CD4-positive, alpha-beta memory T cell (primary cell): ENCODE measurements at places on chromosomes 7 and 10. TPM values are rescaled to one million over a fixed set of nuclear protein-coding genes. Genes with fewer than 3 reads are reported as not detected.

GRCh38 chr7:136971776-136972175 is 103.3 kb downstream of the CHRM2 start:
- no peak for DNase-seq

GRCh38 chr7:104998040-104998752 is 15.8 kb upstream of the KMT2E start:
- DNase-seq: no peak

- DNase-seq: no peak
Measured at GRCh38 chr10:91613411-91614187, 19.3 kb downstream of the PPP1R3C start.

GRCh38 chr7:68725843-68726785 is 872.2 kb upstream of the AUTS2 start:
- no peak for DNase-seq

DNA sequence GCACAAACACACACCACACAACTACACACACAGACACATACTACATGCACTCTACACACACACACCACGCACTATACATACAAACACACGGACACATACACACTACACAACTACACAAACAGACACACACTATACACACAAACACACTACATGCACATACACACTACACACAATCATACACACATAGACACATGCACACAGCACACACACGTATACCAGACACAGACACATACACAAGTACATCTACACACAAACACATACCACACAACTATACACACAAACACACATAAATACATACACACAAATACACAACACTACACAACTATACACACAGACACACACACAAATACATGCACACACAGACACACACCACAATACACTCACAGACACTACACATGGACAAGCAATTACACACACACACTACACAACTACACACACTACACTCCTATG is 4.6 kb downstream of the GPR15LG start:
- no peak for DNase-seq

DNA sequence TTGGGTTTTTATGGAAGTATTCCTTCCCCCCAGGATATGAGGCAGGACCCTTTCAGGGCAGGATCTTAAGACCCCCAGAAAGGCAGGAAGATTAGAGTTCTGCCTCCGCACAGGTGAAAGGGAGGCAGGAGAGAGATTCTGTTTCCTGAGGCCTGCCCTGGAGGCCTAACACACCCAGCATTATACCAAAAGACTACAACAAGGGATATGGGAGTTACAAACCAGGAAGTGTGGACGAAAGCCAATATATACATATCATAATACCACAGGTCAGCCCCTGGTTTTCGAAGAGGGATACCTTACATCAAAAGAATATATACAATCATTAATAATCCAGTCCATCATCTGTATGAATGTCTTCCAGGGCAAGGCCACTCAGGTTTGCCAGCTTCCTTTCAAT is 14.2 kb downstream of the MINPP1 start:
- DNase-seq: no peak

- no peak for DNase-seq
Measured at GRCh38 chr10:97060441-97061084, 125.2 kb downstream of the SLIT1 start.

- DNase-seq: no peak
Measured at GRCh38 chr7:45573661-45574415, at the start of gene ADCY1. ADCY1 (plus strand) TSS chr7:45574368; CDS start chr7:45574544, 176 bp downstream.

DNA sequence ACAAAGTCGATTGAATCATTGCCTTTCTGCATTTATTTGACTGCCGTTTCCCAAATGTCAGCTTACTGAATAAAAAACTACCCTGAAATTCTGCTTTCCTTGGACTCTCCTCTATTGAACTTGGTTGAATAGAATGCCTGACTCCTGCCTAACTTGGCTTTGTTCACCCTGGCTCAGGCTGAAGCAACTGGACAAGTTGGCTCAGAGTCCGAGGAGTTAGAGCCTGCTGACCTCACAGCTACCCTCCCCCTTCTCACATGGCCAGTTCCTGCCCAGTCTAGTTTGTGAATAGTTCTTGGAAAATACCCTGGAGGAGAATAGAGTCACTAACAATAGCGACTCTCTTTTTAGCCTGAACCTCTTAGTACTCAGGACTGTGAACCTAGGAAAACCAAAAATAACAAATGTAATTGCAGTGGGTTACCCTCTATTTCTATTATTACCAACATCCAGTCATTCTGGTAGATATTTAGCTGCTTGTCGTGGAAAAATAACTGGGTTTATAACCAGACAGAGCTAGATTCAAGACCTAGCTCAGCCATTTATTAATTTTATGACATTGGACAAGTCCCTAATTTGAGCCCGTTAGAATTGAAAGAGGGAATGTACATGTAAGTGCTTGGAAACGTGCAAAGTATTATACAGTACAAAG is 17.3 kb upstream of the NRBF2 start:
- no peak for DNase-seq

GRCh38 chr7:40489844-40490602 is 355.2 kb downstream of the SUGCT start:
- DNase-seq: no peak

DNA sequence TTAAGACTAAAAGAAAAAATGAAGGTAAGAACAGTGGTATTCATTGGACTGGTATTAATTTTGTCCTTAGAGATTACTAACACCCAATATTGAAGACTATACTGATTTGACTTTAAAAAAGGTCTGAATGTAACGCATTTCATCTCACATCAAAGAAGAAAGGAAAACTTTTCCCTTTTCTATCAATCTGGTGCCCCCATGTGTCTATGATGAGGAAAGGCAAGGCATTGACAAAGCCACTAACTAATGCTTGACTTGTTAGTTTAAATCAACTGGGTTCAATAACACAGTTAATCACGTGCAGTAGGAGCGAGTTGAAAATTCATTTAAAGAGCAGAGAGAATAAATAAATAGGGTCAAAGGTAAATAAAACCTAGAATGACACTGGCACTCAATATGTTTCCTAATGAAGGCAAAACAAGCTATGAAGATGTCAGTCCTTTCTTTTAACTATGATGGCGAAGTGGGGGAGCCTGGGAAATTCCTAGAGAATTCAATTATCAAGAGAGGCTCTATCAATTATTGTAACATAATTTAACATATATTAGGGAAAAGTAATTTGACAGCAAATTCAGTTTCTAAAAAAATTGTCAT is 180.9 kb downstream of the ANK3 start:
- no peak for DNase-seq

DNA sequence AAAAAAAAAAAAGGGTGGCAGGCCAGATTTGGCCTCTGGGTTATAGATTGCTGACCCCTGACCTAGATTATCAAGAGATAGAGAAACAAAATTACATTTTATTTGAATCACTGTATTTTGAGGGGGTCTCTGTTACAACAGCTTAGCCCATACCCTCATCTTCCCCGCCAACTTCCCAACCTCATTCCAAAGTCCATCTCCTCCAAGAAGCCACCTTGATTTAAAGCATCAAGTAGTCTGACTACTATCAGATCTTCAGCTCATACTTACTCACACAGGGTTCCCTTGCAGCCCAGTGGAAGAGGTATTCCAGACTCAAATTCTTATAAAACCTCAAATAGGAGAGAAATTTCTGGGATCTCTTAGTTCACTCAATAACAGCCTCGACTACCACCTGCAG is 20.4 kb downstream of the ZC3HAV1 start:
- no peak for DNase-seq

- DNase-seq: peak; percentile 22
Measured at GRCh38 chr10:1036341-1036791, 10.7 kb upstream of the IDI2 start.

- DNase-seq: no peak
Measured at GRCh38 chr10:89302625-89303024, 779 bp downstream of the IFIT2 start.

GRCh38 chr10:32959006-32959920 is 1.2 kb upstream of the ITGB1 start:
- no peak for DNase-seq

DNA sequence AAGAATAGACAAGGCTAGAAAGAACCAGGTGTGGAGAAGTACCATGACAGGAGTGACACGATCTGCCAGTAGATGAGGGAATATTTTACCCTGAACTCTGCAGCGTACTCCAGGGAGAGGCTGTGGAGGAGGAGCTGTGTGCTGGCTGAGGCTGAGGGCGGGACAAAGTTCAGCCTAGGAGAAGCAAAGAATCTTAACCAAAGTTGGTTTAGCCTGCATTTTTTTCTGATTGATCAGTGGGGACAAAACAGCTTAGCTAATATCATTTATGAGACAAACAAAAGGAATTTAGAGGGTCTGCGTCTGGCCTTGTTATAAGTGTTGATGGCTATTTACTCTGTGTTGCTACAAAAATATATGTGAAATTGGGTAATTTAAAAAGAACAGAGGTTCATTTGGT is 5.2 kb upstream of the NPSR1 start:
- DNase-seq: no peak

DNA sequence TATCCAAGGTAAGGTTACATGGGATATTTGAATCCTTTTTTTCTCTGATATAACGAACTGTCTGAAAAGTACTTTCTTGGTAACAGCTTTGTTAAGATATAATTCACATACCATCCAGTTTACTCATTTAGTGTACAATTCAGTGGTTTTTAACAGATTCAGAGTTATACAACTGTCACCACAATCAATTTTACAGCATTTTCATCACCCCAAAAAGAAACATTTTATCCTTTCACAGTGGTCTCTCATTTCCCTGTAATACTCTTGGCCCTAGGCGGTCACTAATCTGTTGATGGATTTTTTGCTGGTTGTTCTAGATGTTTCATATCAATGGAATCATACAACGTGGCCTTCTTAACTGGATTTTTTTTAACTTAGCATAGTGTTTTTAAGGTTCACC is 91.6 kb downstream of the GLCCI1 start:
- no peak for DNase-seq

- no peak for DNase-seq
Measured at GRCh38 chr7:139181404-139181803, 49.6 kb upstream of the UBN2 start.

DNA sequence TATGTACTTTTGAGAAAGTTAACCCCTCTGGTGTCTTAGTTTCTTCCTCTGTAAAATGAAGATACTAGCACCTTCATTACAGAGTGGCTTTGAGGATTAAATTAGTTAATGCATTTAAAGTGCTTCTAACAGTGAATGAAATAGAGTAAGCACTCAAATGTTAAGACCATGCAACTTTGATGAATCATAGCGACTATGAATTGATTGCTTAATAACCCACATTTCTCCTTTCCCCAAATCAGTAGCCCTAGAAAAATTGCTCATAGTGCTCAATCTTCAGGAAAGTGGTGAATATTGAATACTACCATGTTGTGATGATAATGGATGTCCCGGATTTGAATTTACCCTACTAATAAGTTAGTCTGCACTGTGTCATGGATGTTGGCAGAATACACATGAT is 48.1 kb downstream of the CD36 start:
- no peak for DNase-seq

- DNase-seq: peak; percentile 1
Measured at GRCh38 chr10:117217196-117217761, 20.0 kb downstream of the KCNK18 start.

- DNase-seq: no peak
Measured at GRCh38 chr7:142139597-142140400, 28.3 kb downstream of the MGAM2 start.

GRCh38 chr7:64768824-64769223 is 25.4 kb upstream of the ZNF138 start:
- DNase-seq: no peak

GRCh38 chr10:113148901-113149300 is 198.9 kb downstream of the TCF7L2 start:
- DNase-seq: no peak

- DNase-seq: no peak
Measured at GRCh38 chr7:285731-286130, 4.2 kb upstream of the FOXL3 start.

GRCh38 chr7:1647961-1648672 is 22.0 kb upstream of the ELFN1 start:
- DNase-seq: no peak

GRCh38 chr10:15954188-15954587 is 93.9 kb upstream of the MINDY3 start:
- no peak for DNase-seq

GRCh38 chr7:117565226-117565625 is 85.4 kb downstream of the CFTR start:
- no peak for DNase-seq

DNA sequence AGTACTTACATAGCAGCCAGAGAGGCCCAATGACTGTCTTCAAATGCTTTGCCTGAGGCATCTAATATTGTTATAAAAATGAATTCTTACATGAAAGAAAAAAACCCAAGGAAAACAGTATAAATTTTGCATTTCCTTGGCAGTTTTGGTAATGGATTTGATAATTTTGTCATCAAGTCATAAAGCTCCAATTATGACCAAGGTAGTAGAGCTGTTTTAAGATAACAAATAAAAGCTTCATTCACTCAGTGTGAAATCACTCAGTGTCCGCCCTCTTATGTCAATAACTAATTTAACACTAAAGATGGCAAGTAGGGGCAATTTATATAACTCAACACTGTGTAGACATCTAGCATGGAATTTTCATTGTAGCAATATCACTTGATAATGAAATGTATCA is 193.9 kb downstream of the ANKRD7 start:
- no peak for DNase-seq

FFAR4 gene
- not detected for polyA plus RNA-seq

EFCAB10 gene
- not detected for polyA plus RNA-seq

FANK1 gene
- not detected for polyA plus RNA-seq

MBL2 gene
- not detected for polyA plus RNA-seq

ARMS2 gene
- not detected for polyA plus RNA-seq

TCERG1L gene
- polyA plus RNA-seq: not detected

PRRT4 gene
- polyA plus RNA-seq: 0.16 TPM

NRP1 gene
- not detected for polyA plus RNA-seq

ASAH2 gene
- polyA plus RNA-seq: 3.1 TPM

ZNF12 gene
- polyA plus RNA-seq: 20.4 TPM

OR2A5 gene
- polyA plus RNA-seq: not detected

AGAP5 gene
- polyA plus RNA-seq: not detected

CLCN1 gene
- not detected for polyA plus RNA-seq

MARCHF5 gene
- polyA plus RNA-seq: 30.8 TPM

PI4K2A gene
- 8.5 TPM for polyA plus RNA-seq

FRAT1 gene
- polyA plus RNA-seq: 9.0 TPM

SRGN gene
- polyA plus RNA-seq: 298 TPM

TAS2R4 gene
- polyA plus RNA-seq: not detected

GNAT3 gene
- not detected for polyA plus RNA-seq

RBM17 gene
- 104 TPM for polyA plus RNA-seq

ALOX5 gene
- 30.3 TPM for polyA plus RNA-seq

EPO gene
- polyA plus RNA-seq: not detected

PVRIG gene
- 68.2 TPM for polyA plus RNA-seq
